ENCODE measurements at places on chromosomes 16 and 17. TPM values are rescaled to one million over a fixed set of nuclear protein-coding genes. Genes with fewer than 3 reads are reported as not detected.
A peak's percentile ranks its signal among the peaks of the same experiment; 100 is the strongest.

The SHCBP1 gene
- 0.79 TPM for total RNA-seq

The KANSL1 gene
- total RNA-seq, result 131 TPM

The PLLP gene
- total RNA-seq, result 11.5 TPM

The GINS2 gene
- total RNA-seq, result not detected

DNA sequence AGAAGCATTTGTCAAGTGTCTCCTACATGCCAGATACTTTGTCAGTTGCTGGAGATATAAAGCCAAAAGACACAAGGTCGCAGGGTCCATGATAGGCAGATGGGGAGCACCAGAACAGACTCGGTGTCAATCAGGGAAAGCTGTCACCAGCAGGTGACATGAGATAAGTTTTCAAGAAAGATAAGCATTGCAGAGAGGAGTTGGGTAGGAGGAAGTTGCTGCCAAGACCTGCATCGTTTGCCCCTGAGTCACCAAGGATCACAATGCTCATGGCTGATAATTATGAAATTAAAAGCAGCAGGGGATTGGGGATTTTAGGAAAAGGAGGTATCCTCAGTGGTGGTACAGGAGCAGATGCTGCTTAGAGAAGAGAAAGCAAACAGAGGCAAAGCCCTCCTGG is 551.1 kb upstream of the CDH11 start:
- no peaks in the 10 kb centered on the region for H3K27me3 ChIP-seq
- no peak for DNase-seq
- no peak overlapping the region for H3K27ac ChIP-seq
- H3K36me3 ChIP-seq, result no peaks in the 10 kb centered on the region

DNA sequence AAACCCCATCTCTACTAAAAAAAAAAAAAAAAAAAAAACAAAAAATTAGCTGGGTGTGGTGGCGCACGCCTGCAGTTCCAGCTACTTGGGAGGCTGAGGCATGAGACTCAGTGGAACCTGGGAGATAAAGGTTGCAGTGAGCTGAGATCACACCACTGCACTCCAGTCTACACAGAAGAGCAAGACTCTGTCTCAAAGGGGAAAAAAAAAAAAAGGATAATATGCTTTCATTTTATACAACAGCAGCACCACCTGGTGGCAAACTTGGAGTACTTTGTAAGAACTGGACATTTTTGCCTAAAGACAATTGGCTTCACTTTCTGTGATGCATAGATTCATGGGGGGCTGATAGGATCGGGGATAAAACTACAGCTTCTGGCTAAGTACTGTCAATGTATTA is 8.5 kb downstream of the CHTF8 start:
- DNase-seq, result peak; percentile 60
- H3K36me3 ChIP-seq, result no peaks in the 10 kb centered on the region
- H3K27ac ChIP-seq, result no peak overlapping the region
- no peaks in the 10 kb centered on the region for H3K27me3 ChIP-seq
- peaks cover 10% of the 10 kb centered on the region for H3K4me1 ChIP-seq
- H3K4me3 ChIP-seq, result no peak overlapping the region

DNA sequence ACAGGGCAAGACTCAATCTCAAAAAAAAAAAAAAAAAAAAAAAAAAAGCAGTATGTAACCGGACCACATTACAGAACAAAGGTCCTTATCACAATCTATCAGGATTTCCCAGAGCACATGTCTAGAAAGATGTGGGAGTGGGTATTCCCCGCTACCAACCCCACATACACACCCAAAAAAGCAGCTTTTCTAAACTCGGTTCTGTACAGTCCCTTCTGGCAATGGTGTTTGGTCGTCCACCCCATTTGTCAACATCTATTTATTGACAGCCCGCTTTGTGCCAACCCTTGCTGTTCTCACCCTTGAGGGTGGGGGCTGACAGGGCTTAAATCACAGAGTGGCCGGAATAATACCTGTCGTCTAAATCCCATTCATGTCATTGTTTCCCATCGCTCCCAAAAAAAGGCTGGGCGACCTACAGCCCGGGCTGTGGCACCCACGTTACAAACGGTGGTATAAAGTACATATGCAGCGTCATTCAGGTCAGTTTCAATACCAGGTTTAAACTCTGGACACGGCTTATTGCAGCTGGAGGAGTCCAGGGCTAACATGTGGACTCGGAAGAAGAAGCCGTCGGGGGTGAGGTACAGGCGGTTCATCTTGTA is 3.6 kb downstream of the C17orf58 start:
- H3K4me3 ChIP-seq, result peak overlapping the region; percentile 59
- no peaks in the 10 kb centered on the region for H3K36me3 ChIP-seq
- no peak for DNase-seq
- peaks cover 6% of the 10 kb centered on the region for H3K27me3 ChIP-seq
- peak overlapping the region; percentile 96 for H3K27ac ChIP-seq
- peaks cover 16% of the 10 kb centered on the region for H3K4me1 ChIP-seq

DNA sequence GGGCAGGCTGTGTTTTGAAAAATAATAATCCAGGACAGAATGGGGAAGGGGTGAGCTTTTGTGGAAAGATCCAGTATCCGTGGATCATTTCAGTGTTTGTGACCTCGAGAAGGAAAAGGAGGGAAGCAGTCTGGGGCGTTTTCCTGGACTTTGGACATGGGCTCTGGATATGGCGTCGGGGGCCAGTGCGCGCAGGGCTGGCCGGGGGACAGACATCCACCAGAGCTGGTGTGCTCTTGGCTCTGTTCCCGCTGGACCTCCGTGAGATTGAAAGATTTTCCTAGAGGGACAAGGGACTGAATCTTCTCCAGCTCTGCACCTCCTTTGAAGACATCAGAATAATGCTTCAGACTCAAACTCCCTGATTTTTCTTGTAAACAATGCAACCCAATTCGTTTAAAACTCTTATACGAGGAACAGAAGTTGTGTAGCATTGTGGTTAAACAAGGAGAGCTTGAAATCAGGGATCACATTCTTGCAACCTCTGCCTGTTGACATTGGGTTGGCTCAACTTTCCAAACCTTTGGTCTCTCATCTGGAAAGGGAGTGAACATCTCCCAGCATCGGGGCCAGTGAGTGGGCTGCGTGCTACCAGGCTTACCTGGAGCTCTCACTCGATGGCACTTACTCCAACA is 75.9 kb downstream of the C16orf95 start:
- H3K27me3 ChIP-seq, result peaks cover 5% of the 10 kb centered on the region
- H3K27ac ChIP-seq, result no peak overlapping the region
- H3K36me3 ChIP-seq, result no peaks in the 10 kb centered on the region
- peak; percentile 35 for DNase-seq
- H3K4me1 ChIP-seq, result peaks cover 6% of the 10 kb centered on the region

DNA sequence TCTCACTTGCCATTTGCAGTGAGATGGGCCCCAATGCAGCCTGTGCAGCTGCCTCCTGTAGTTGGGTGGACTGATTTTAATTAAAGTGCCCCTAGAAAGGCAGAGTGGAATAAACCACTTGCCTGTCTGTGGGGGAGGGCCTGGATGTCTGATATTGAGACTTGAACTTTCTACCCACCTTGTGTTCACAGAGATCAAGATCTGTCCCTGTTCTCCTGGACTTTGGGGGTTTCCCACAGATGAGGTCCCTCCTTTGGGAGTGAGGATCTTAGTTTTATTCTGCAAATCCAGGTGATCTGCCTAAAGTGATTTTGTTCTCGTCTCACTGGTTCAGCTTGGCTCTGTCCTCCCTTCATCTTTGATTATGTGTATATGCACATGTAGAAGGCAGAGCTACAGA is 7.7 kb upstream of the DHRS13 start:
- no peaks in the 10 kb centered on the region for H3K27me3 ChIP-seq
- peaks cover 3% of the 10 kb centered on the region for H3K36me3 ChIP-seq
- H3K27ac ChIP-seq, result no peak overlapping the region

DNA sequence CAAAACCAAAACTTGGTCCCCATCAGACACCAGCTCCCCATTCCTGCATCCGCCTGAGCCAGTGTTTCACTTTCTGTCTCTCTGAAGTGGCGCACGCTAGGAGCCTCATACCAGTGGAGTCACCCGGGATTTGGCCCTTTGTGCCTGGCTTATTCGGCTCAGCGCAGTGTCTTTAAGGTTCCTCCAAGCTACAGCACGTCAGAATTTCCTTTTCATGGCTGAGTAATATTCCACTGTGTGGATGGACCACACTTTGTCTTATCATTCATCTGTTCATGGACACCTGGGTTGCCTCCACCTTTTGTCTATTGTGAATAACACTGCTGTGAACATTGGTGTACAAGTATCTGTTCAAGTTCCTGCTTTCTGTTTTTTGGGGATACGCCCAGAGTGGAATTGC is 45.2 kb upstream of the CHMP6 start:
- no peaks in the 10 kb centered on the region for H3K27me3 ChIP-seq
- H3K36me3 ChIP-seq, result peaks cover 9% of the 10 kb centered on the region
- peaks cover 18% of the 10 kb centered on the region for H3K4me1 ChIP-seq

- H3K27me3 ChIP-seq, result peaks cover 8% of the 10 kb centered on the region
- peak overlapping the region; percentile 95 for H3K27ac ChIP-seq
- peak overlapping the region; percentile 37 for H3K4me3 ChIP-seq
- H3K36me3 ChIP-seq, result no peaks in the 10 kb centered on the region
- peaks cover 71% of the 10 kb centered on the region for H3K4me1 ChIP-seq
- peak; percentile 49 for DNase-seq
Observed at GRCh38 chr17:15261258-15261801, 3.8 kb downstream of the PMP22 start.

DNA sequence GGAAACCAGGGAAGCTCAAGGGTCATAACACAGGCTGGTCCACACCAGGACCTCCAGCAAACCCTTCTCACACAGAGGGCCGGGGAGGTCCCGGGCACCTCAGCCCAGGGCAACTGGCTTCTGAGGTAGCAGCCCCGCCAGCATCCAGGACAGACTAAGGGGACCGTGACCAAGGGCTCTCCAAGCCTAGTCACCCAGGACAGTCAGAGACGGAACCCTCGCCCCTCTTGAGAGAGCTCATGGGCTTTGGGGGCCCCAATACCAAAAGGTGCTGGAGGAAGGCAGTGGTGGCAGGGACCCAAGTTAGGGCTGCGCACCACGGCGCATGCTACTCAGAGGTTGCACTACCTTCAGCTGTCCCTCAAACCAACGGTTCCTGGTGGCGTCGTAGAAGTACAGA is 54.9 kb downstream of the KLHDC4 start:
- no peak overlapping the region for H3K27ac ChIP-seq
- no peak overlapping the region for H3K4me3 ChIP-seq
- no peaks in the 10 kb centered on the region for H3K4me1 ChIP-seq
- no peak for DNase-seq

- peaks cover 33% of the 10 kb centered on the region for H3K4me1 ChIP-seq
- peak overlapping the region; percentile 98 for H3K27ac ChIP-seq
- peak overlapping the region; percentile 78 for H3K4me3 ChIP-seq
- DNase-seq, result peak; percentile 86
- no peaks in the 10 kb centered on the region for H3K36me3 ChIP-seq
Observed at GRCh38 chr16:11257131-11257938, 1.3 kb upstream of the SOCS1 start.

- H3K36me3 ChIP-seq, result no peaks in the 10 kb centered on the region
- H3K27ac ChIP-seq, result peak overlapping the region; percentile 84
- no peak for DNase-seq
- no peak overlapping the region for H3K4me3 ChIP-seq
Observed at GRCh38 chr17:76495663-76496400, 5.4 kb downstream of the RHBDF2 start.

GRCh38 chr16:6822041-6822440 is 510.6 kb upstream of the RBFOX1 start:
- DNase-seq, result no peak
- H3K4me3 ChIP-seq, result no peak overlapping the region
- H3K4me1 ChIP-seq, result no peaks in the 10 kb centered on the region

DNA sequence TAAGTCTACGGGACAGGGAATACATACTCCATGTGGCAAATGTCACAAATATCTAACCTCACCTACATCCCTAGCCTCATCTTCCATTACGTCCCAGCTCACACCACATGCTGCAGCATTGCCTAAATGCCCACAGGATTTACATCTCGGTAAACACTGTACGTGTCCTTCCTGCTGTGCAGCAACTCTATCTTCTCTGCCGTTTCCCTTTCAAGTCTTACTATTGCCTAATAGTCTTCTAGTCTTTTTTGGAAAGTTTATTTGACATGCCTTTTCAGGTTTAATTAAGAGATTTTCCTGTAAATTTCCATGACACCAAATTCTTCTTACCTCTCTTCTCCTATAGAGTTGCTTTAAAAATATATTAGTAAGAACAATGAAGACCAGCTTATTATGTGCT is 120.5 kb downstream of the HS3ST4 start:
- H3K4me1 ChIP-seq, result no peaks in the 10 kb centered on the region
- H3K27ac ChIP-seq, result no peak overlapping the region
- no peak overlapping the region for H3K4me3 ChIP-seq
